CD8-positive, alpha-beta memory T cell (primary cell): ENCODE measurements at places on chromosomes 5 and 9.

- no peak for DNase-seq
- no peak overlapping the region for H3K27ac ChIP-seq
- H3K4me1 ChIP-seq, result peaks cover 10% of the 10 kb centered on the region
- H3K36me3 ChIP-seq, result no peaks in the 10 kb centered on the region
These were observed 35.8 kb downstream of the VLDLR start for GRCh38 chr9:2657427-2657826.

DNA sequence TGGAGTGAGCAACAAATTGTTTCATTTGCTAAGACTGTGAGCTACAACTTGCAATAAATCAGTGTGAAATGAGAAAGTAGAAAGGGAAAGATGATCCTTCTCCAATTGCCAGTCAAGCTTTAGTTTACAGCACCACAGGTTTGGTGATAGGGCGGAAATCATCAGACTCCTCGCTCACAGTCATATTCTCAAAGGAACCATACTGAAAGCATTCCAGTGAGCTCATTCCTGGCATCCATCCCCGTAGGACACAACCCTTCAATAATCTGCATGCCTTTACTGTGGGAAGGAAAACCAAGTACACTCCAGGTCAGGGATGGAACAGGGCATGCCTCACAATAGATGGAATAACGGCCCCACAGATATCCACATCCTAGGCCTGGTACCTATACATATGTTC is 80.7 kb downstream of the FSTL4 start:
- H3K27me3 ChIP-seq, result no peaks in the 10 kb centered on the region
- no peaks in the 10 kb centered on the region for H3K4me1 ChIP-seq
- DNase-seq, result no peak

DNA sequence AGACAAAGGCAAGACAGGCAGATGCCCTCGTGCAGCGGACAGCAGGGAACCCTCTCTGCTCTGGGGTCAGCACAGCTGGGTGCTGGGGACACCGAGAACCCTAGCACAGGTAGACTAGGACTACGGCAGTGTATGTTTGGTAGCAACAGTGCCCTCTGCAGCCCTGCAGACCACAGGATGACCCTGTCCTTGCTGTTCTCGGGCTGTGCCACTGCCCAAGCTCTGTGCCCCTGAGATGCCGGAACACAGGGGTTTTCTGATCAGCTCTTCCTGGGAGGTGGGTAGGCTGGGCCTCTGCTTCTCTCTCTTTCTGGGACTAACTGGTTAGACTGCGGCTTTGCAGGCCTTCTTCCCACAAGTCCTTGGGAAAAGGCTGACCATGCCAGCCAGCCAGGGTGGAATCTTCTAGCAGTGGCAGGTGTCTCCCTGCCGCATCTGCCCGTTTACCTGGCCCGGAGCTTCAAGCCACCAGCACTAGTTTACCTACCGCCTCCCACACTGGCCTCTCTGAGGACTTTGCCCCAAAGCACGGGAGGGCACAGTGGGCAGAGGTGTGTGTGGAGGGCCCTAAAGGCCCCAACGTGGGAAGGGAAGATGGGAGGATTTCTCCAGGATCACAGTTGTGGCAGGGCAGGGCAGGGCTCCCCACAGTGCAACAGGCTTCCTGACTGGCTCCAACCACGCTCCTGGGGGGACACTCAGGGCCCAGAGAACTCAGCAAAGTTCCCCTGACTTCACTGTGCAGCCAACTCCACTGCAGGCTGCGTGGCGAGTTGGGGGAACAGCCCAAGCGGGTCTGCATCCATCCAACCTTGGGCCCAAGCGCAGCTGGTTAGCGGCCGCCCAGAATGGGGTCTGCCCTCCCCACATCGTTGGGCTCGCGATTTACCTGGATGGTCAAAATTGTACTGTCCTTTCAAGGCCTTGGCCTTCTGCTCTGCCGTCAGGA is 1.2 kb downstream of the UCK1 start:
- DNase-seq, result no peak
- H3K4me1 ChIP-seq, result peaks cover 20% of the 10 kb centered on the region
- H3K27ac ChIP-seq, result peak overlapping the region; percentile 54
- peak overlapping the region; percentile 66 for H3K4me3 ChIP-seq
- H3K36me3 ChIP-seq, result peaks cover 4% of the 10 kb centered on the region

DNA sequence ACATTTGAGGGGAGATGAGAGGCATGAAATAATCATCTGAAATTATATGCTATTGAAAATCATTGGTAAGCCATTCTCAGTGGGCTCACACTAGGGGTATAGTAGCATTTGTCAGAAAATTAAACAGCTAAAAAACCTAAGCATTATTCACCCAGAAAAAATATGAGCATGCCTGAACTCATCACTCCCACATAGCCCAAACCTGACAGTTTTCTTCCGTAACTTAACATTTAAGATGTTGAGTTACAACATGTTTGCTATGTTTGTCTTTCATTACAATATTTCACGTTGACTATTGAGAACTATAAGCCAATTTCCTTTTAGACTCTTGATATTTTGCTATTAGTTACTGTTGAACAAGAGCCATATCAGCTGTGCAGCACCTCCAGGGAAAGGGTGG is 23.5 kb upstream of the GHR start:
- no peaks in the 10 kb centered on the region for H3K36me3 ChIP-seq
- no peak for DNase-seq
- no peaks in the 10 kb centered on the region for H3K4me1 ChIP-seq
- no peak overlapping the region for H3K27ac ChIP-seq
- H3K27me3 ChIP-seq, result no peaks in the 10 kb centered on the region
